ENCODE measurements at places on chromosomes 5 and 9.

GRCh38 chr5:106454651-106455415 is 1215.9 kb downstream of the EFNA5 start:
- DNase-seq, result no peak

GRCh38 chr5:953535-954449 is 54.8 kb upstream of the NKD2 start:
- no peak for DNase-seq

DNA sequence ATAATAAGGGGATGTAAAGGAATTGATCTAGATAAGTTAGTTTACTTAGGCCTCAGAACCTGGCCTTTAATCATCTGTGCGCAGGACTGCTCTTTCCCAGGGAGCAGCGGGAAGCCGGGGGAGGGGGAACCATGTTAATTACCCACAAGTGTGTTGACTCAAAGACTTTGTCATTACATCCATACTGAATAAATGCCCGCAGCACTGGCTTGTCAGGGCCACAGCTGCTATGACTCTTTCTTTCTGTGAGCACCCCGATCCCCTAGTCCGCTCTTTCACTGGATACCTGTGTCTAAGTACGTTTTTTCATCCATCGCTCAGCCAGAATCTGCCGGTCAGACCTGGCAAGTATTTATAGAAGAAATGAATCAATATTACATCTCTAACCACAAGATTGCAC is 249.3 kb upstream of the DMRT1 start:
- DNase-seq, result no peak

GRCh38 chr5:9784231-9784630 is 154.1 kb upstream of the TAS2R1 start:
- no peak for DNase-seq

DNA sequence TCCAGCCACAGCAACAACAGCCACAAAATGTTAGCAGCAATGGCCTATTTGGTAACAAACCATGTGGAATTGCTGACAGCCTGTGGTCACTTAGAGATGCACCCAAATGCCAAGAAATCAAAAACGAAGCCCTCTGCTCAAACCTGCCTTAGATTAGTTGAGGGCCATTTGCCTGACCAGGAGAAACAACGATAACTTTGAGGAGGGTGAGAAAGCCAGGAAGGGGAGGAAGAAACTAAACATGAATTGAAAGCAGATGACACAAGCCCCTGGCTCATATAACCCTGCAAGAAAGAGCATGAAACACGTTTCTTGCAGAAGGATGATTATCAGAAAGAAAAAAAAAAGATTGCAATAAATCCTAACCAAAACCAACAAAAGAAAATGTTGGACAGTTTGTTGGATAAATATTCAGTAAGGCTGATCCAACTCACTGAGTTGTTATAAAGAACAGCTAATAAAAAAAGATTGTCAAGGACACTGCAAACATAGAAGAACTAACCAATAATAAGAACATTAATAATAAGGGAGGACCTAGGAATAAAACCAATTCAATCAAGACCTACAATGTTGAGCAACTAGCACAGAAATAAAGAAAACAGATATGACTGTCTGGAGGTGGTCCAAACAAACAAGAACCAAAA is 140.5 kb upstream of the SLC30A5 start:
- no peak for DNase-seq

DNA sequence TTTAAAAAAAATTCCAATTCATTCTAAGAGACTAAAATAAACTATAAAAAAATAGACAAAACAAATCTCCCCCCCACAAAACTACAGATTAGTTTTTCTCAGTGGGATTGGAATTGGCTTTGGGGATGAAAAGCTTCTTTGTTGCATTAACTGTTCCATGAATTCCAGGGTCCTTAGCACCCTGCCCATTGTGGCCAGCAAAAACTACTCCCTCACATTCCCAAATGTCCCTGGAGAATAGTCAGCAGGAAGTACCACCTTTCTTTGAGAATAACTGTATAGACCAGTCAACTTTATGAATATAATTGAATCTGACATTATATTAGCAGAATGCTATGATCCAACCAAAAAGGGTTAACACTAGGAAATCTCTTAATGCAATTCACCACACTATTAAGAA is 147.9 kb downstream of the LPAR1 start:
- DNase-seq, result no peak

DNA sequence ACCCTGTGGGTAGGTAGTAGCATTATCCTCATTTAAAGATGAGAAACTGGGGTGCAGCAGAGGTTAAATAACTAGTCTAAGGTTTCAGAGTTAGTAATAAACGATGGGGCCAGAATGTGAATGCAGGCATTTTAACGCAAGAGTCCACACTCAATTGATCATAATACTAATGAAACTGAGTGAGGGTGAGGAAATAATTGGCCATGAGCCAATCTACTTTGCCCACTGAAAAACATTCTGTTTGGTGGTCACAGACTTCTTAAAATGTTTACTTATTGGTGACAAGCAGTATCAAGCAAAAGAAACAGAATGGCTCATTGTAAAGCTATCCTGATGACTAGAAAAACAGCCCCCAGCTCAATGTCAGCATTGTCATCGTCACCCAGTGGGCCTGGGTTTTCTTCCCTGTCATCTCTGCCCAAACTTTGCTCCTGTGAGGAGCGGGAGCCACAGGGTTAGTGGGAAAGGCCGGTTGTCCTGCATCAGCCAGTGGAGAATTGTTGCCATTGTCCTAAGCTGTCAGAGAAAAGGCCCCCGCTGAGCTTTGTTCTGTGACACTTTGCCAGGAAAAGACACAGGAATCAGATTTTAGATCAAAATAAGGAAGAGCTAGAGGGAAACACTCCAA is 77.3 kb upstream of the MAN2A1 start:
- no peak for DNase-seq

- DNase-seq, result no peak
These were observed 16.5 kb upstream of the TNFAIP8 start for GRCh38 chr5:119339344-119339743.

DNA sequence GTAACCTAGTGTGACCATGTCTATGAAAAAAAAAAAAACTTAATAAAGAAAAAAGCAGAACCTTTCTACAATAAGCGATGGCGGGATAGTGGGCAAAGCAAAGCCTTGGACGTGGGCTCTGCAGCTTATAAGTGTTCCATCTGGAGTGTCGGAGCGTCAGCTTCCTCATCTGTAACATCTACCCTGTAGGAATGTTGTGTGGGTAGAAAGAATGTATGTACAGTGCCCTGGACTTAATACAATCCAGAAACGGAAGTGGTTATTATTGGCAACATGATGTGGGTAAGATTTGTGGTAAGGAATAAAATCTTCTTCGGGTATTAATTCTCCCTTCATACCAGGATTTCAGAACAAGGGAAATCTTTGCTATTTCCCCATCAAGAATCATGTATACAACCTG is 66.5 kb downstream of the SEMA5A start:
- no peak for DNase-seq

DNA sequence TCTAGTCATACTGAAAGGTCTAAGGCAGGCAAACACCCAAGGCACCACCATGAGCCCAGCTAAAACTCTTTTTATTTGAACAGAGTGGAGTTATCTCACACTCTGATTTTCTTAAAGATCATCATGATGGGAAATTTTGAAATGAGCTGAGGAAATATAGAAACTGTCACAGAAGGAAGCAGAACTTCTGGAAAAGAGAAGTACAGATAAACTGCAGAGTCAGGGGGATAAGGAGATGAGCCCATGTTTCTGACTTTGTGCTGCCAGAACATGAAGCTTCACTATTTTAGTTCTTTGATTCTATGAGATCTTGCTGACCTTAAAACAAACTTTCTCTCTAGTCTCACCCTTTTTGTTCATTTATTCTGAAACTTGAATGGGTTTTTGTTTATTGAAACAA is 406.5 kb upstream of the EDIL3 start:
- no peak for DNase-seq

GRCh38 chr5:59467969-59468368 is 425.6 kb downstream of the PDE4D start:
- DNase-seq, result no peak

DNA sequence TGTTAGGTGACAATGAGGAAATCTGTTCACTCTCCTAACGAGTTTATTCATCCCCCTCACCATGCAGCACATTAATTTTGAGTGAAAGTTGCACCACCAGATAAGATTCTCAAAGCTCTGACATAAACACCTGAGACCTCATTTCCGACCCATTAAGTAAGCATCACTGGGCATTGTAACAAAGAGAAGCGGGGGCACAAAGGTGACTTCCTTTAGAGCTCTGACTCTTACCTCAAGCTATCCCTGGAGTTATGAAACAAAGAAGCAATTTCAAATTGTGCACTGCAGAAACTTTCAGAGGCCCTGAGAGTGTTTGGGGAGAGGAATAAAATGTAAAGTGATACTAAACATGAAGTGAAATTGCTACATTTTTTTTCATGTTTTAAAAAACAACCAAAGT is 29.5 kb downstream of the C5orf15 start:
- DNase-seq, result no peak

- no peak for DNase-seq
These were observed 50.9 kb upstream of the PHF2 start for GRCh38 chr9:93525476-93525875.

DNA sequence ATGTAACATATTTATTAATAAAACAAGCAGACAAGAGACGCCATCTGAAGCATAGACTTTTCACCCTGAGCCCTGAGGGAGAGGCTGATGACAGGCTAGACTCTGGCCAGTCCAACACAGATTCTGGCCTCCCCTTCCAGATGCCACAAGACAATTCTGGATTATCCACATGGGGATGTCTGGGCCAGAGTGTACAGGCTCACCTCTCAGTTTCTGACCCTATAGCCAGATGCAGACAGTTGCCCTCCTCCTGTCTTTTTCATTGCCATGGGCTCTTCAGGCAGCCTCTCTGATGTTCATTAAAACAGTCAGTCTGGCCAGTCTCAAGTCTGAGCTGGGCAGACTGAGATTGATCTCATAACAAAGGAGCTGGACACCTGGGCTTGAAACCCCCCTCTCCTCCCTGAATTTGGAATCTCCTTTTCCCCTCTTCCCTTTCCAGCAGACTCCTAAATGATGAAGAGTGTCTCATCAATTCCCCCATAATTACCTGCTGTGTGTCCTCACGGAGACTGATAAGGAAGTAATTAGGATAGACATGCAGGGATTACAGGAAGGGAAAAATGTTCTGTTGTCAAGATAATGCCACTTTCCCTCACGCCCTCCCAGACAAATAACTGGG is 89.6 kb downstream of the ASTN2 start:
- no peak for DNase-seq

DNA sequence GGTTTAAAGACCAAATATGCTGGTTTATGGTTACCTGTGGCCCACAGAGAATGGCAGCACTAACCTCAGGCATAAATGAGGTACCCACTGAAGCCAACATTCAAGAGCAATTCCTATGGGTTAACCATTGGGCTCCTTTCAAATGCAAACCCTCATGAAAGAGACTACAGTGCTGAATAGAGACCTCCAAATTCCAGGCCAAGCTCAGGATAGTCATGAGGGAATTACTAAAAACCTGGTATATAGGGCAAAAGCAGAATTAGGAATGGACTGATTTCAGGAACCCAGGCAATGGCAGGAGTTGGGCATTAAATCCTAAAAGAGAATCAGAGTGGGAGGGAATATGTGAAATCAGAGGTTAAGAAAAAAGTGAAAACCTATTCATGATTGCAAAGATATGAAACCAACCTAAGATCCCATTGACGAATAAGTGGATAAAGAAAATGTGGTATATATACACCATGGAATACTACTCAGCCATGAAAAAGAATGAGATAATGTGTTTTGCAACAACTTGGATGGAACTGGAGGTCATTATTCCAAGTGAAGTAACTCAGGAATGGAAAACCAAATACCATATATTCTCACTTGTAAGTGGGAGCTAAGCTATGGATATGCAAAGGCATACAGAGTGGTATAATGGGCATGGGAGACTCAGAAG is 51.6 kb downstream of the PDCD1LG2 start:
- no peak for DNase-seq

- DNase-seq, result no peak
These were observed 563.9 kb upstream of the CLINT1 start for GRCh38 chr5:158422653-158423515.

DNA sequence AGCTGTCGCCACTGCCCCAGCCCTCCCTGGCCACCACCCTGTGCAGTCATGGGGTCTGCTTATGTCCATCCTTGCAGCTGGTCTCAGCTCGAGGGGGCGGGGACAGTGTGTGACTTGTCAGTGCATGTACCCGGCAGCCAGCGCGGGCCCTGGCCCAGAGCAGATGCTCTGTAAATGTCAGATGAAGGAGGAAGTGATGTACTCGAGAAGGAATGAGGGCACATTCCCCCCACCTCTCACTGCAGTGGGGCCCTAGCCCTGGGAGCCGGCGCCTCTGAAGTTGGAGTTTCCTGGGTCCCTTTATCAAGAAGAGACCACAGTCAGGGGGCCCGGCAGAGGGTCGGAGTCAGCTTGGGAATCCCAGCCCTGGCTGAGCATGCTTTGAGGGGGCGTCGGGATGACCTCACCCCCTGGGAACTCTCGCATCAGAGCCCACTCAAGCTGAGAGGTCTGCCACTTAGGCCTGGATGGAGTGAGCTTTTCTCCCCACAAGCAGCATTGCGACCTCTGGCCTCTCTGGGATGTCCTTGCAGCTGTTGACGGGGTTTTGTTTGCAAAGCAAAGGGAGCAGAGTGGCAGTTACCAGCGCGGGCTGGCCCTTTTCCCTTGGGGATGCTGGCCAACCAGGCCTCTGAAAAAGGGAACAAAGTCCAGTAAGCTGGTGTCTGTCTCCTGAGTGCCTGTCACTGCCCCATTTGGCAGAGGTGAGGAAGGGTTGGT is 19.0 kb downstream of the NEURL1B start:
- DNase-seq, result no peak

GRCh38 chr9:21555911-21556310 is 73.8 kb upstream of the IFNE start:
- no peak for DNase-seq

DNA sequence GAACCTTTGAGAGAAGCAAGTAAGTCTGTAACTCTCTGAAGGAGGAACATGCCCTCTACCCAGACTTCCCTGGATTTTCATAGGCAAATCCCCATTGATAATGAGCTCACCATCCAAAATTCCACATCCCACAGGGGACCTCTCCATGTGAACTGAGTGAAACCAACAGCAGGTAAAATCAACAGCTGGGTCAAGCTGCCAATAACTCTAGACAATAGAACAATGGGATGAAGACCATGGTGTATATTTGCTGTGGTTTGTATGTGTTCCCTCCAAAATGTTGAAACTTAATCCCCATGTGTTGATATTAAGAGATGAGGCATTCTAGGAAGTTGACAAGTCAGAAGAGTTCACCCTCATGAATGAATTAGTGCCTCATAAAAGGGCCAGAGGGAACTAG is 110.2 kb upstream of the MYO10 start:
- no peak for DNase-seq

DNA sequence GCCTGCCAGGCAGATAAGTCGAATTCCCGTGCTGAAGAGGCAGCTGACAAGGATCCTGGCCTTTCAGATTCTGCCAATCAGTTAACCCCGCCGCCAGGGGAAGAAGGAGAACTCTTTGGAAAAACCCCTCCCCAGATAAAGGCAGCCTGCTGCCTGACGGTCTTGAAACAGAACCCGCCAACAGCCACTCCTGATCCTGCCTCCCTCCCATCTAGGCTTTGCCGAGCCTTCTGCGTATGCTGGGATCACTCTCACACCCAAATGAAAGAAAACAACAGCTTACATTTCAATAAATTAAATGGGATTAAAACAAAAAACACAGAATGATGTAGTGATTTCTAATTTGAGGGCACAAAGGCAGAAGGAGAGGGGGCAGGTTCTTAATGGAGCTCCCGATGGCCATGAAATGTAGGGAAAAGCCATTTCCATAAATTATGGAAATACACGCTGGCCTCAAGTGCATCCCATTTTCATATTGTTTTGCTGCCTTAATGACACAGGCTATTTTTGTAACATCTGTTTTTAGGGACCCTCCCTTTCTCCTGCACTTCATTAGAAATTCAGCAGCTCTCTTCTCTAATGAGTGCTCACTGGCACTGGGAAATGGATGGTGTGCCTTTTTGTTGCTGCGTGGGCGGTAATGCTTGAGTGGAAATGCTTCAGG is 319.1 kb downstream of the MED10 start:
- no peak for DNase-seq
